Activated CD8-positive, alpha-beta memory T cell treated with anti-CD3 and anti-CD28 coated beads for 48 hours (primary cell): ENCODE measurements at places on chromosomes 5 and 9.

DNA sequence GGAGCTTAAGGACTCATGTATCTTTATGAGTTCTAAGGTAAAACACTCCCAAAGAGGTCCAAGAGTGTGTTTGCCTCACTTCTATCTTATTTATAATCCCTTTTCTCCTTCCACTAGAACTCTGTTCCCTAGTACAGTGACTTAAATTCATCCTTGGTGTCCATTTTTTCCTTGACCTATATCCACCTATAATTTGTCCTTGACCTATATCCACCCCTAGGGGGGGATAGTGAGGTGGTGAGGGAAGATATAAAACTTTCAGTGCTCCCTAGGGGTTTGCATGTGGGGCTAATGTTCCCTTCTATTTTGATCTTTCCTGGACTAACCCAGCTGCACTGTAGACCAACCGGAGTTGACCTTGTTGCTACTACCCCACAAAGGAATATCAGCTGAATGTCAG is 83.5 kb upstream of the GNAQ start:
- no peak for DNase-seq

- no peak for DNase-seq
Observed at GRCh38 chr5:82164977-82165713, 113.0 kb downstream of the RPS23 start.

DNA sequence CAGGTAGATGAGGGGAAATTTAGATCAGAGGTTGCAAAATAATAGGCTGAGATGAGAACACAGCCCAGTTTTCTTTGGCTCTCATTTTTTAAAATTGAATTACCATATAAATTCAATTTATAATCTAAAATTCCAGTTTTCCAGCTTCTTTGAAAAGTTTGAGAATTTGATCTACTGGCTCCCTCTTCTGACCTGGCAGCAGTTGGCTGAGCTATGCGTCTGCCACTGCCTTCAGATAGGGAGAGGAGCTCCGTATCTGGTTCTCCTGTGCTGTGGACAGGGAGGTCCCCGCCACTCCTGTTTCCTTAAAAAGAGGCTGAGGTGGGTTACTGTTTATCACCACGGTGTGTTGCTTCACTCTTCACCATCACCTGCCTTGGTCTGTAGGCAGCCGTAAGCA is 103.7 kb downstream of the ARHGAP26 start:
- DNase-seq, result no peak

GRCh38 chr5:1642621-1643061 is 118.9 kb upstream of the LPCAT1 start:
- DNase-seq, result no peak

DNA sequence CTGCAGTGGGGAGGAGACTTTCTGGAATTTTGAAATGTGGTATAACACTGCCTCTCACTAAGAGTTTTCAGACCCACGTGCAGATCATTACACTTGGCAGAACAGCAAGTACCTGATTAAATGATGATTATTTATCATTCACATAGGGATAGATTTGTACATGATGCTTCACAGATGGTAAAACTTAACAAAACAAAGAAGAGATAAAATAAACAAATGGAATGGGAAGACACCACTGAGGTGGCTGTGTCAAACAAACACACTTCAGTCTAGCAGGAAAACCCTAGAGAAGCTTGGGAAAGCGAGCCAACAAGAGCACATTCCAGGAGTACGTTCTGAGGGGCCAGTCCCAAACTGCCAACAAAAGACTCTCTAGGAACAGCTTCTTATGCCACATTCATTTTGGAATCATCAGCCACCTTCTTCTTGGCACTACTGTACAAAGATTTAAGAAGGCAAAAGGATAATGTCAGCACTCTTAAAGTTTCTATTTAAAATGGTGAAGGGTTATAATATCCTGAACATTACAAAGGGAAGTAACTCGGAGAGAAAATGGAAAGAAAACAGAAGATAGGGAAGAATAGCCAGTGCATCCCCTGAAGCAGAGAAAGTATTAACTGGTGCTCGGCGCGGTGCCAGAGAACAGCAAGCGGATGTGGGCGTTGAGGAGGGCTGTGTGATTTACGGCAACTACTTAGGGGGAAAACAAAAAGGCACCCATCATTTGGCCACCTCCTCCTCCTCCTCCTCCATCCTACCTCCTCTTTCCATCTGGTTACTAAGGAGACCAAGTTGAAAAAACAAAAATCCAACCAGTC is 1.6 kb downstream of the MED27 start:
- DNase-seq, result no peak
